ELR (cell line): ENCODE measurements at places on chromosomes 12 and 14.

- no peak for DNase-seq
These were observed 117.0 kb downstream of the NTN4 start for GRCh38 chr12:95673576-95673975.

DNA sequence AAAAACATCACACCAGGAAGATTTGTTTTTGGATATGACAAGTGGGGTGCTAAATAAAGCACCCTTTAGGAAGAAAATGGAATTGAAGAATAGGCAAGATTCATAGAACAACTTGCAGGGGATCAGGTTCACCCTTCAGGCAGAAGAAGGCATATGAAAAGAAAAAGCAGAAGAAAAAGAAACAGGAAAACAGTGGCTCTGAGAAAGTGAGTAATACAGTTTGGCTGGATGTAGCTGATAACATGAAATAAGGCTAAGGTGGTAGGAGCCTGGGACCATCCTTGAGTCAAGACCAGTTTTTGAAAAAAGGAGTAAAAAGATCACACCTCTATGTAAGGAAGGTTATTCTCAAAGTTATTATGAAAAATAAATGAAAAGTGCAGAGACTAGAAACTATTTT, 42.4 kb downstream of the TRIP11 start:
- peak; percentile 33 for DNase-seq

DNA sequence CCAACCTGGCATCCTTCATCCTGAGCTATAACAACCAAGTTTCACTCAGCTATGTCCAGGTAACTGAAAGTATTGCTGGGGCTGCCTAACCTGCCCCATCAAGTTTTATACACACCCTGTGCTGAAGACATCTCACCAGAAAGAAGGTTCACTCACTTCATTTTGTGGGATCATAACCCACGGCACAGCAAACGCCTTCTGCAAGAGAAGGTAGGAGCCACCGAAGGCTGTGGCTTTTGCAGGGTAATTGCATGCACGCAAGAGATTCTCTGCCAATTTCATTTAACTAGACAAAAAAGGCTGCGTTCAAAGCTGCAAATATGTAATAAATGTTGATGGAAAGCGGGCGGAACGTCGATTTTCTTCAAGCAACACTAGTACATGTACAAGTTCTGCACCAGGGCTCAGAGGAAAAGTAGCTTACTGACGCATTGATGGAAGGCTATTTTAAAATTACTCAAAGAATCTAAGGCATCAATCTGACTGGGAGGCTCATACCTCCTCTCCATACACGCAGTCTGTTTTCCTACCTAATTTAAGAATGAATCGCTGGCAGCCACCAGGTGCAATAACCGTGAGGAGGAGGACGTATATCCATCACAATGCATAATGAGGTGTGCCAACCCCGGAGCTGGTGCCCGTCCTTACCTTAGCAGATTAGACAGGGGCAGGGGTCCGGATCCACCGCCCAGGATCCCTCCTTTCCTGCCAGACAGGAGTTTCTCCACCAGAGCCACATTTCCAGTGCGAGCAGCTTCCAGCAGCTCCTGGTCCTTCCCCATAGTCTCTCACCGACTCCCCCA, 1.1 kb downstream of the ANKS1B start:
- DNase-seq: no peak

GRCh38 chr12:105933671-105934665, 204.8 kb downstream of the NUAK1 start:
- peak; percentile 98 for DNase-seq

DNA sequence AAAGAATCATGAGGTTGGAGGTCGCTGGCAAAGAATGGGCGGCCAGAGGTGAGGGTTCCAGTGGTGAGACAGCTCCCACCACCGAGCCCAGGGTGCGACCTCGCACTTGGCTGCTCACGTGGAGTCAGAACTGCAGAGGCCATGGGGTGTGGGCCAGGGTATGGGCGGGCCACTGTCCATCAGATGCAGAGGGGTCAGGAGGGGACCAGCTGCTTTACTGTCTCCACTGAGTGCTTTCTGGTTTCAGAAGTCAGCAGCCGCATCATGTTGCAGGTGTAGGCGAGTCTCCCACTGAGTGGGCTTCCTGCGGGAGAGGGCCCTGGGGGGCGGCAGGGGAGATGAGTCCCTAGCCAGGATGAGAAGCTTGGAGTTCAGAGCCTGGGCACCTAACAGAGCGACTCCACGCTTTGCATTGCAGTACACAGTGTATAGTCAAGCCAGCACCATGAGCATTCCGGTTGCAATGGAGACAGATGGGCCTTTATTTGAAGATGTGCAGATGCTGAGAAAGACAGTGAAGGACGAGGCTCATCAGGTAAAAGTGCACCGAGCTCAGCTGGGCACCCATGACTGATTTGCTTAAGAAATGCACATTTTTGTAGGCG, 46.9 kb upstream of the DYNC1H1 start:
- no peak for DNase-seq

GRCh38 chr12:68815232-68815927, 7.4 kb downstream of the MDM2 start:
- DNase-seq: no peak

DNA sequence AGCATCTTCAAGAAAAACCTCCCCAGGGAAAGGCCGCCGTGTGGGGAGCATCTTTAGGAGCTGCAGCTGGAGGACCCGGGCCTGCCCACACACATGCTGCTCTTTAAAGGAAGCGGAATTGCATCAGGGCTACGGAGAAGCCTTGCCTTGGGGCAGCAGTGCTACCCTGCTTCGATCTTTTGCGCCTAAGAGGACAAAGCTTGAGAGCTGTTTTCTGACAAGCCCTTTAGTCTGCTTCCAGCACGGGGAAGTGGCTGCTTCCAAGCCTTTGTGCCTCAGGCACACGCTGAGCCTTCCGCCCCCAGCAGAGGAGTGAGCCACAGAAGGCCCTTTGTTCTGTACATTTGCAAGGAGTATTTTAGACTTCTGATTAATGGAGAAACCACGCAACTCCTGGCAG, 31.5 kb downstream of the COA8 start:
- peak; percentile 97 for DNase-seq

GRCh38 chr12:18551701-18552100, 186.1 kb downstream of the PLCZ1 start:
- no peak for DNase-seq

DNA sequence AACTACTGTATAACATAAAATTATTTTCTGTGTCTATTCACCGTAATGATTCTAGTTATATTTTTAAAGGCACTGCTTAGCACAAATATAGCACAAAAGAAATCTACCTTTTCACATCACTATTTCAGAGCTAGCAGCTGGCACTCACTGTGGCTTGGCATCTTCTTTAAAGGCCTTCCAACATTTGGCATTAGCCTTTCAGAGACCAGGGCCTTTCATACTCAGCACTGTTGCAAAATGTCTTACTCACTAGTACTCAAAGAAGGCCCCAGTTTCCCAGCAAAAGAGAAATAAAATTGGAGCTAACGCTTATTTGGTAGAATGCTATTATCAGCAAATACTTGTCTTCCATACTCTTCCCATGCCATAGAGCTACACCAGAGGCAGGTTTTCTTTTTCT, 238.4 kb downstream of the MED13L start:
- DNase-seq: no peak

DNA sequence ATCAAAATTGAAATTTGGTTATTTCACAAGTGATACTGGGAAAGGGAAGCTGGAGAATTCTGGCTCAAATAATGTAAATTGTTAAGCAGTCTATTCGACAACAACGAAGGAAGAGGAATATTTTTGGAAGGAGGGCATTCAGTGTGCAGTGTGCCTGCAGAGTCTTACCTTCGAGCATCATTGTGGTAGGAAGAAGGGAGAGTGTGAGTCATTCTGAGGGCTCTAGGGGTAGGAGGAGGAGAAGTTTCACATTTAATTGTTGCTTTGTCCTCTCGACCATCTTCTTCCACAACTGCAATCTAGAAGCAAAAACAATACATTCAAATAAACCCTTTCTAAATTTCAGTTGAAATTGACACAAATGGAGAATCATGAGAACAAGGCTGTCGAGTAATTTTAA, 263.0 kb downstream of the ACSS3 start:
- DNase-seq: no peak

GRCh38 chr14:100292301-100292775, 13.9 kb downstream of the SLC25A29 start:
- DNase-seq: no peak

- DNase-seq: peak; percentile 39
These were observed 158.8 kb upstream of the PRMT8 start for GRCh38 chr12:3332188-3332587.

DNA sequence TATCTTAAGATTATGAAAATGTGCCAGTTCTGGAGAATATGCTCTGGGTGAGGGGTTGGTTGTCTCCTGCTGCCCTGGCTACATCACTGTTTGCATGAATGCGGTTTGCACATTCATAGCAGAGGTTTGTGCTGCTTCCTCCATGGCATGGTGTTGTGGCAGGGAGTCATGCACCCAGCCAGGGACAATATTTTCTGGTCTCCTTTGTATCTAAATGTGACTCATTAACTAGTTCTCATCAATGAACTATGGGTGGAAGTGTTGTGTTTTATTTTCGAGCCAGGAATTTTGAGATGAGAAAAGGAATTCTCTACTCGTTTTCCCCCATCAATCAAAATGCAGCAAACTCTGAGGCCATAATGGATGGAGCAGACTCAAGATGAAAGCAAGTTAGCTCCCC, 527.3 kb downstream of the SNAPC1 start:
- peak; percentile 71 for DNase-seq

DNA sequence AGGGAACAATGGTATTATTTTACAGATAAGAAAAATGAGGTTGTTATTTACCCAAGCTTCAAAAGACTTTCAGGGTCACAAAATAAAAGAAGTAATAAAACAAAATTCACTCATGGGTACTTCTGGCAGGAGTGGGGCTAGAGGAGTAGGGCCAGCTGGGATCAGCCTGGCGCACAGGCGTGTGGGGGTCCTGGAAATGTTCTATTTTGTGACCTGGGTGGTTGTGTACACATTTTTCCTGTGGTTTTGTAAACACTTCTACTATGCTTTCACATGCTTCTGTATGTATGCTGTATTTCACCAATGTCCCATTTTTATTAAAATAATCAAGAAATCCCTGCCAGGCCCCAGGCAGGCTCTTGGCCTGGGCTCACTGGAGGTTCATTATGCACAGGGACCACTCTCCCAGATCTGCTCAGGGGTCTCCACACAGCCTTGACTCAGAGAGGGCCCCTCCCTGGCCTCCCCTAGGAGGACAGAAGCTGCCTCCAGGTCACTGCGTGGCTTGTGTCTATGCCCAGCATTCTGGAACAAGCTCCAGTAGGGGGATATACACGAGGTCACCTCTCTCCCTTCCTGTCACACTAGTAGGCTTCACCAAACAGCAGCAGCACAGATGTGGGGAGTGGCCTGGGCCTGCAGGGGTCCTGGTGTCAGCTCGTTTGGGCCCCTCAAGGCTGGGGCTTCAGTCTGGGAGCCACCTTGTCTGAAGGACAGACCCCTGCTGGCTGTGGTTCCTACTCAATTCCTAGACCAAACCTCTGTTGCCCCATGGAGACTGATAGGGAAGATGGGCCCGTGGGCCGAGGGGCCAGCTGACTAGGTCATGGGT, 37.8 kb downstream of the ANAPC7 start:
- no peak for DNase-seq

DNA sequence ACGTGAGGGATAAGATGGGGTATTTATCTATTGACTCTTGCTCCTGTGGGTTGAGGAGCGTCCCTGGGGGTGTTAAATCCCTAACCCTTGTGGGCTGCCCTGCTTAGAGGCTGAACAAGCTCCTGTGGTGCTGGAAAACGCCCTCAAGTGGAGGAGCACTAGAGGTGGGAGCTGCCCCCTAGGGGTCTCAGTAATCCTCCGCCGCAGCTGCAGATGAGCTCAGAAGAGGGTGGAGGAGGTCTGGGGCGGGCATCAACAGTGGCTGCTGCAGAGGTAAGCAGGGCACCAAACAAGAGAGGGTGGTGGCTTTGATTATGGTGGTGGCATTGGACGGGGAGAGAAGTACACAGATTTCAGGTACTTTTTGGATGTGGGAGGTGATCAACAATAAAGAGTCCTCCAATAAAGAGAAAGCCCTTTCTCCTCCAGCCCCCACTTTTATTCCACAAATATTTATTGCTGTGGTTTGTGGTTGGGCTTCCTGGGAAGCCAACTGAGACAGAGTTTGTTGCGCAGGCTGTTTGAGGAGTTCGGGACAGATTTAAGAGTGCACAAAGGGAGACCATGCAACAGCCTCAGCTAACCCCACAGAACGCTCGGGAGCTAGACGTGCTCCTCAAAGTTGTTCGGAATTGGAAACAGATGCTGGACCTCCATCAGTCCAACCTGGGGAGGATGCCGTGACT, 179.9 kb downstream of the ADCK1 start:
- no peak for DNase-seq

DNA sequence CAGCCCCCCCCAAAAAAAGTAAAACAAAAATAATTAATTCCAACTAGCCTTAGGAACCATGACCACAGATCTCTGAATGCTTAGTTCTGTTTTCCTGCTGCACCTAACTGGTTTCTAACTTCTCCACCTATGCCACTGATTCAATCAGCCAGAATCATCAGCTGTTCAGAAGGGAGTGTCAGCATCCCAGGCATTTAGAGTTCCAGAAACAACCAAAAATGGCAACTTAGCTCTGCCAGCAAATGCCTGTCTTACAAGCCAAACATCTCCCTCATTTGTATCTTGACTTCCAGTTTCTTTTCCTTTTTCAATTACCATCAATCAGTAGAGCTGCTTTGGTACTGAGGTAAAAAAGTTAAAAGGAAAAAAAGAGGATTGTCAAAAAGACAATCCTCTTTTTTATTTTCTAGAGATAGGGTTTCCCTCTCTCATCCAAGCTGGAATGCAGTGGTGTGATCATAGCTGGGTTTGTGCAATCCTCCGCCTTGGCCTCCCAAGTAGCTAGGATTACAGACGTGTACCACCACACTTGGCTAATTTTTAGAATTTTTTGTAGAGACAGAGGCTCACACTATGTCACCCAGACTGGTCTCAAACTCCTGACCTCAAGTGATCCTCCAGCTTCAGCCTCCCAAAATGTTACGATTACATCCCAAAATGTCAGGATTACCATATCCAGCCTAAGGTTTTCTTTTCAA, 45.2 kb upstream of the ISM2 start:
- no peak for DNase-seq

- peak; percentile 73 for DNase-seq
These were observed 115.9 kb upstream of the TMPO start for GRCh38 chr12:98399532-98399931.
